ENCODE measurements at places on chromosomes 7 and 10.

DNA sequence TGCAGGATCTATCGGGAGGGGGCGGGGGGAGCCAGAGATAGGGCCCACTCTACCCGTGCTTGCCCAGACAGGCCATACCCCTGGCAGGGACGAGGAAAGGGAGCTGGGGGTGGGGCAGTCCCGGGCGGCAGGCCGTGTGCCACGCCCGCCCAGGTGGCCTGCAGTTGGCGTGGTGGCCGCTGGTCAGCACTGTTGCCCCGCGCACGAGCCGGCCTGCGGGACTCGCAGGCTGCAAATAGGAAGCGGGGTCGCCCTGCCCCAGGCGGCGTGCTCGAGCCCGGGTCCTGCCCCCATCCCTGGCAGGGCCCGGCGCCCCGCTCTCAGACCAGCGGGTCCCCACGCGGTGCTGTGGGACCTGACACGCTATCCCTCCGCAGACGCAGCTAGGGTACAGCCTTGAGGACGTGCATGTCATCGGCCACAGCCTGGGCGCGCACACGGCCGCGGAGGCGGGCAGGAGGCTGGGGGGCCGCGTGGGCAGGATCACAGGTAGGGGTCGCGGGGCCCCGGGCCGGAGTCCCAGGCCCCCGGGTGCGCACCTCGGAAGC, 6.7 kb downstream of the PNLIPRP2 start:
- peak; percentile 7 for DNase-seq

DNA sequence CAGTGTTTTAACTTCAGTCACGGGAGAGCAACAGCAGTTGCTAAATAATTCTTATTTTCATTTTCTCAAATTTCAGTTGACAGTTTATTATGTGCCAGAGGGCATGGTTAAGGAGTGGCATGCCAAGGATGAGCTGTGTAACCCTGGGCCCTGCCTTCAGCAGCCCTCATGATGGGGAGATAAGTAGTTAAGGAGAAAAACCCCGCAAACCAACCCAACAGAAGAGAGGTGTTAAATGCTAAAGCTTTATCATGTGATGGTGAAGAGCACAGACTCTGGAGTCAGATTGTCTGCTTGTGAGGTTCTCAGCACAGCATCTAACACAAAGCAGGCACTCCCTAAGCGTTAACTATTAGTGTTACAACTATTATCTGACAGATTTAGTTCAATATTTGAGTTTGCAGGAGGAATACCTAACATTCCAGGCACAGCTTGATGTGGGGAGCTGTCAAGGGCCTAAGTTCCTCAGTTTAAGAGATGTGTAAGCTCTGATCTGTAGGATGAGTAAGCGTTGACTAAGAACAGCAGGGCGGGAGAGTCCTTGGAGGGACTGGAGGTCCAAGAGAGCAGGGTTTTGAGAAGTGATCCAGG, 29.6 kb downstream of the STAM start:
- peak; percentile 80 for DNase-seq

GRCh38 chr10:72337039-72337629, 17.6 kb downstream of the DNAJB12 start:
- DNase-seq: peak; percentile 85

DNA sequence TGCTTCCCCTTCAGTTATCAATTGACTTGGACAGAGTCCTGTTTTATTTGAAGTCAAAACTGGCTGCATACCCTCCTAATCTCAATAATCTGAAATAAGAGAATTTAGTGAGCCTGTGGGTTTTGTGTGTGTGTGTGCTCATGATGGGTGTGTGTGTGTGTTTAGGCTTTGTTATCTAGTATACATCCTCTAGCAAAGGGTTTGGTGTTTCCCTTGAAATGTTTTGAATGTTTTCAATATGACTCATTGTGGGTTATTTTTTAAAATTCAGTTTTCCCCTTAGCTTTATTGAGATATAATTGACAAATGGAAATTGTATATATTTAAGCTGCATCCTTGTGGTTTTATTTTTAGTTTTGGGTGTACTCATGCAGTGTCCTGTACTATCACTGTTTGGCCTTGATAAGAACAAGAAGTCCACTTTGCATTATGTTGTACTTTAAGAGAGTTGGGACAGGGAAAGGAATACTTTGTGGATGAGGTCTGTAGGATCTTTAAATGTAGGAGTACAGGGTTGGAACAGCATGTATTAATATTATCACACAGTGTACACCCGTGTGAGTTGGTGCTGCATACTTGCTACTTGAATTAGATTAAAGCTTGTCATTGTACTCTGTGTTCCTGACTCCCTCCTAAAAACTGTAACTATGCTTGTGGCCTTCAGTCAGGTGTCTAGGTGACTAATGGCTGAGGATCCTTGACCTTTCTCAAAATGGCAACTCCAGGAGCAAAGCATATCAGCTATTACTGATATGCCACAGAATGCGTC, 58.3 kb downstream of the VCL start:
- peak; percentile 85 for DNase-seq

DNA sequence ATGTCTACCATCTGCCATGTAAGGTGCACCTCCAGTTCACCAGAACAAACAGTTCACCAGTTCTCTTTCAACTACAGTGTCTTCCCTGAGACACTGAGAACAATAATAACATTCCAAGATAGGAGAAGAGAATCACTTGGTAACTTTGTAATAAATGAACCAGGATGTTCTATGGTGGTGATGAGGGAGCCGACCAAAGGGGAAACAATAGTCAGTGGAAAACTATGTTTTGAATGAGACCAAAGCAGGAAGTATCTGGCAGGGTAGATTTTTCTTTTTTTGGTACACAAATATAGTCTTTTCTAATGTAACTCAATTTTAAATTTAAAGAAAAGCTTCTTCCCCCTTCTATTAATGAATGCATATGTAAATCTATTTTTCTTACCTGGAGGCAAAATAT, 20.0 kb downstream of the HYAL4 start:
- DNase-seq: peak; percentile 12

GRCh38 chr10:72007246-72007892, 43.2 kb downstream of the CHST3 start:
- DNase-seq: no peak

DNA sequence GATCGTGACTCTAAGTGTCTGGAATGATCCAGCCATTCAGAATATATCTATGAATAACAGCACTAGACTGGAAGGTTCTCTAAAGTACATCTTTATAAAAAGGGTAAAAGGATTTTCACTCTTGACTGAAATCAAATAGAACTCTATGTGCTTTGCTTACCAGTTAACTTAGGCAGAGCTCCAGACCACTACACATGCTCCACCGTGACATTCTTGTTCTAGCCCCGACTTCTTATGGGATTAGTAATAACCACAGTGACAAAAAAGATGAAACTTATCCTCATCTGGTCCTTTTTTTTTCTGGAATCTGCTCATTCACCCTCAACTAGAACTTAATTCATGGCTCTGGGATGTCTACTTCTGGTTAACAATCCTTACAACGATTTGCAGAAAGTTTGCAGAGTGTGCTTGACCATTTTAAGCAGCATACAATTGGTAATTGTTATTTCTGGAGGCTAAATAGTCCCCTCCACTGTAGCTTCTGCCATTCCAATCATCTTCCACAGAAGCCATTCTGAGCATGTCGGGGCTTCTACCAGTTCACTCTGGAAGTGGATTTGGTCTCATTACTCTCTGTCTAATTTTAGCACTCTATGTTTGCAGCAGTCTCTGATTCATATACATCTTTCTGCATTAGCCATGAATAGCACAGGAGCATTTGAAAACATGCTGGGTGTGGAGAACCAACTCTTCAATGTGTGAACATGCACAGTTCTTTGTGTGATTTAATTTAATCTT, 163.7 kb upstream of the CDC14C start:
- DNase-seq: peak; percentile 3

DNA sequence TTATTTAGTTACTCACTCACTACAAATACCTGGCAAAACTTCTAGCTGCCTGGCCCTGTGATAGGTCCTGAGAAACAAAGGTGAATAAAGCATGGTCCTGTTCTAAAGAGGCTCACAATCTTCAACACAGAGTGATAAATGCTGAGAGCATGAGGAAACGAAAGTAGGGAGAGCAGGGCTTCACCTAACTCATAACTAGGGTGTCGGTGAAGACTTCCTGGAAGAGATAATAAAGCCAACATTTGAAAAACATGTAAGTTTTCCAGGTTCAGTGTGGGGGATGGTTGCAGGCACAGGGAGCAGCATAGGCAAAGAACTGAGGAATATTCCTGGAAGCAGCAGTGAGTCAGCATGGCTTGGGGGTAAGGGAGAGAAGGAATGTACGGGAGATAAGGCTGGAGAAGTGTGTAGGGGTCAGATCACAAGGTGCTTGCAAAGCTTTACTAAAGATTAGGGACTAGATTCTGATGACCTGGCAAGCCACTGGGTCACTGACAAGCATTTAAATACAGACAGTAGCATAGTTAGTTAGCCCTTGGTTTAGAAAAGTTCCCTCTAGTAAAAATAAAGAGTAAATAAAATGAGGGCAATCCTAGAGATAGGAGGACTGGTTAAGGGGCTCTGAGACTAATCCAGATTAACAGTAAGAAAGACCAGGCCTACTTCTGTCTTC, 5.1 kb downstream of the KEL start:
- DNase-seq: no peak

DNA sequence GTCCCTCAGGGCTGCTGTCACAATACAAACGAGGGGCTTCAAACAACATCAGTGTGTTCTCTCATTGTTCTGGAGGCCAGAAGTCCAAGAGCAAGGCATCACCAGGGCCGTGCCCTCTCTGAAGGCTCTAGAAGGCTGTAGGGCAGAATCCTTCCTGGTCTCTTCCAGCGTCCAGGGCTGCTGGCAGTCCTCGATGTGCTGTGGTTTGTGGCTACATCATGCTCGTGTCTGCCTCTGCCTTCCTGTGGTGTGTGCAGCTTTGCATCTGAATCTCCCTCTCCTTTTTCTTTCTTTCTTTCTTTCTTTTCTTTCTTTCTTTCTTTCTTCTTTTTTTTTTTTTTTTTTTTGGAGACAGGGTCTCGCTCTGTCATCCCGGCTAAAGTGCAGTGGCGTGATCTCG, 103.5 kb downstream of the INSYN2A start:
- DNase-seq: no peak

- DNase-seq: peak; percentile 43
Measured at GRCh38 chr7:129493555-129493954, 8.8 kb upstream of the SMKR1 start.

GRCh38 chr7:67692425-67692824, 695.8 kb downstream of the TYW1 start:
- no peak for DNase-seq

DNA sequence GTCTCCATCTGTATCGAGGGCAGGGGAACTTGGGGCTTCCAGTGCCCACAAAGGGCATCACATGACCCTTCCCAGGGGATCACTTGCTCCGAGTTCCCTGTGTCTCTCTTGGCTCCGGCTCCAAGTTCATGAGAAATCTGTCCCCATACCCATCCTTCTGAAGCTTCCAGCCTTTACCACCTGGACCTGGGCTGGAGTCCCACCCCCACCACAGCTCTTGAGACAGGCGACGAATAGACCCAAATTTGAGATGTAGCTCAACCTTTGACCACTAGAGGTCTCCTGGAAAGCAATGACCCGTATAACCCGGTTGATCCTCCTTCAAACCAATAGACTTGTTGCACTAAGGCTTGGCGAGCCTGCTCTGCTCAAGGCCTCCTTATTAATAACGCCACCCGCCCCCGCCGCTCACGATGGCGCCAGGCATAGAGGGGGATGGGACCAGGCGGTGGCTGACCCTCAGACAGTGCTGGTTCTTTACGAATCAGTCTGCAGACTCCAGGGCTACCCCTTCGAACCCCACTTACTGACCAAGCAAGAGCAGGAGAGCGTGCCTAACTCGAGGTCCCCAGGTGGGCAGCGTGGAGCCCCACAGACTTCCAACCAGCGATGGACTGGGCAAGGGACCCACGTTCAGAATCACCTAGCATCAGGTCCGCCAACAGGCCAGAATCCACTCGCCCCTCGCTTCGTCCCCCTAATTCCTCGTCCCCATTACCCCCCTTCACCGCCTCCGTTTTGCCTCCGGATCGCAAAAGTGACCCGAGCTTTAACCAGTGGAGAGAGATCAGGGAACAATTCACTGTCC, 4.4 kb upstream of the ARID5B start:
- peak; percentile 86 for DNase-seq

- peak; percentile 49 for DNase-seq
Measured at GRCh38 chr7:73338321-73338720, 10.4 kb downstream of the FKBP6 start.

DNA sequence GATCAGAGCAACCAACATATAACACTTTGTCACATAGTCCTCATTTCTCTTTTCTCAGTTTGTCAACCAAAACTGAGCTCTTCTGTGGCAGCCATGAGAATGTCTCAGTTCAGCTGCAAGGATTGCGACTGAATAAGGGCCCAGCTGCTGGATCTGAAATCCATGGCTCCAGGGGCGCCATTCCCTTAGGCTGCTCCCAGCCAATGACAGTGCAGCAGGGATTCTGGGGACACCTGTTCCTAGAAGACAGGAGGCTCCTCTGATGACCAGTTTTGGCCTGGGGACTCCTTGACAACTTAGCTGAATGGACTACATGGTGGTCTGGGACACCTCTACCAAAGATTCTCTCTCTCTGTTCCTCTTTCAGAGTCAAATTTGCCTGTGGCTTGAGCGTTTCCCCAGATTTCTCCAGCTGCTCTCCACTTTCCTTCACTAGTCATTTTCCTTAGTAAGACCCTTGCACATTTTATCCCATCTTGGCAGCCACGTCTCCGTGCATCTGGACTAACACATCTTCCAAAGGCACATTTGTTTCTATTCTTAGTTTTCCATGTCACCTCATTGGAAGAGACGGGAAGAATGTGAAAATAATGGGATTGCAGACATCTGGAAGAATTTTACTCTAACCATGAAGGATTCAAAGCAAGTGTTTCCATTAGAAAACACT, 28.1 kb upstream of the KIF5B start:
- DNase-seq: no peak

GRCh38 chr10:3723766-3724165, 61.2 kb downstream of the KLF6 start:
- DNase-seq: no peak

DNA sequence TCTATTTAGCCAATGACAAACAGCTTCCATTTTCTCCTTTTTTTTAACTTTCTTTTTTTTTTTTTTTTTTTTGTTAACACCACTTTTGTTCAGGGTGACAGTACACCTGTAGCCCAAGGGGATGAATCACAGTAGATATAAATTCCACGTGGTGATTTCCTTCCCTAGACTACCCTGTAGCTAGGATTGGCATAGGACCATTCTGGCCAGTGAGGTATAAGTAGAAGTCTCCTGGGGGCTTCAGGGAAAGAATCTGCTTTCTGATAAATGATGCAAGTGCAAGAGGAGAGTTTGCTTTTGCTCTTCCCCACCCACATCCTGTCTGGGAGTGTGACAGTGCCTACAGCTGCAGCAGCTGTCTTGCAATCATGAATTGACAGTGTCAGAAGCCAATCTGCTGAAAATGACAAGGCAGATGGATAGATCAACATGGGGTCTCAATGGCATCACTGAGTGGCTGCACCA, 63.2 kb upstream of the TOMM7 start:
- DNase-seq: peak; percentile 22

DNA sequence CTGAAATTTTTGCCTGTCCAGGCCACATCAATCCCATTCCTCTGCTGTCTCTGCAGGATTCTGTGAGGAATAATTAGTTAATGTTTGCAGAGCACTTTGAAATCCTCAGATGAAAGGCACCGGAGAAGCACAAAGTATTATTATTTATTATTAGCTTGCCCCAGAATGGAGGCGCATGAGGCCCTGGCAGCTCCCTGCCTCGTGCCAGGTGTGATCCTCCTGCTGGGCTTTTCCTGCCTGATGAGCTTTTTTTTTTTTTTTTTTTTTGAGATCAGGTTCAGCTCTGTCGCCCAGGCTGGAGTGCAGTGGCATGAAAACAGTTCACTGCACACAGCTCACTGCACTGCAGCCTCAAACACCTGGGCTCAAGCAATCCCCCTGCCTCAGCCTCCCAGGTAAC, 65.2 kb downstream of the TCF7L2 start:
- no peak for DNase-seq
